Bronchial epithelial cell (primary cell): ENCODE measurements at places on chromosomes 4 and X.

DNA sequence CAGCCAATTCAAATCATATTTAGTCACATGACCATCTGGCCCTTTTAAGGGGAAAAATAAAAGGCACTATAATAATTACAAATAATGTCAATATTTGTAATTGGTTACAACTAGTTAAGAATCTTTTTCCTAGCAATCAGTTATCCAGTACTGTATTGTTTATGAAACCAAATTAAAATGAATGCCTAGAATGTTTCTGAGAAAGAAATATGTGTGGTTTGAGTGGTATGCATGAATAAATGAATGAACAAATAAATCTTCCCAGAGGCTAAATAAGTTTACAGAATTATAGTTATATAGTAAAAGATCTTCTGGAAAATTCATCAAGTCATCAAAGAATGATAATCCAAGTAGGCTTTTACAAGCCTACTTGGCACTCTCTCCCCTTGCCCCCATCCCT lies 55.8 kb upstream of the F8A3 start:
- DNase-seq = no peak

GRCh38 chr4:174627473-174627872 lies 105.2 kb upstream of the HPGD start:
- DNase-seq = peak; percentile 73

GRCh38 chr4:55932511-55932910 lies 16.2 kb upstream of the CEP135 start:
- no peak for DNase-seq

GRCh38 chr4:156998500-156999174 lies 27.0 kb upstream of the PDGFC start:
- DNase-seq = peak; percentile 52

DNA sequence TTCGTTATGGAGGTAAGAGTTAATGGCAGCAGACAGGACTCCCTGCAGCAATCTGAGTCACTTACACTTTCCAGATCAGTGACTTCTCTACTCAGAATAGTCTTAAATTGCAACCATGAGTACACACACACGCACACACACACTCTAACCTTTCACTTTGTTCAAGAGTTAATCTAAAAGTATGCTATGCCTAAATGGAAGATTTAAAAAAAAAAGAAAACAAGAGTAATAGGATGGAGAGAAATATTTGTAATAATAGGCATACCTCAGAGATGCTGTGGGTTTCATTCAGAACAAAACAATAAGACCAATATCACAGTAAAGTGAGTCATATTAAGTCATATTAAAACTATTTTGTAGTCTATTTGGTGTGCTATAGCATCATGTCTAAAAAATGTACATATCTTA lies 969.1 kb upstream of the PCDH10 start:
- peak; percentile 25 for DNase-seq

DNA sequence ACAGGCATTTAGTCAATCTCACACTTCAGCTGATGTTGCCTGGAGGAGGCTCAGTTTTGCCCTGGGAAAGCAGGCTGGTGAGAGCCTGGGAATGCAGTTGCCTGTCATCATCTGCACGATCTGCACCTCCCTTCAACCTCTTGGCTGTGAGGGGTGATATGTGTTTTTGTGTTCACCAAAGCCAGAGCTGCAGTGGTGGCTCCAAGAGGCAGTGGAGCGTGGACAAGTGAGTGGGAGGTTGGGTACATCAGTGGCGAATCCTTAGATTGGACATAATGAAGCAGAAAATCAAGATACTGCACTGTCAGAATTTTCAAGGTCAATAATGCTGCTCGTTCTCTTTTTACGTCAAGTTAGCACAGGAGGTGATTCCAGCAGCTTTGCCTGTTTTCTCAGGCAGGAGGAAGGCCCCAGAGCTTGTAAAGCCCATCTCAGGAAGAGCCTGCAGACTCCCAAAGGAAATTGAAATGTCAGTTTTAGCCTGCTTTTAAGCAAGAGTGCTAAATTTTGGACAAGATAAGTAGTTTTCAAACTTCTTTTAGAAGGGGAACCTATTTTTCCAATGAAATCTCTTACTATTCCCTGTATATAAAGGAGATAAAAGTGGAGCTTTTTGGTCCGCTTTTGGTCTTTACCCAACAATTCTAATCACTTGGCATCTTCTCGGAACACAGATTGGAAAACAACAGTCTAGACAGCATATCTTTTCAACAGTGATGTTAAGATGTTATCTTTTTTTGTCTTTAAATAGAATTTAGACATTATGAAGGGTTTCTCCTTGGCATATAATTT lies 92.8 kb downstream of the FRAS1 start:
- no peak for DNase-seq

DNA sequence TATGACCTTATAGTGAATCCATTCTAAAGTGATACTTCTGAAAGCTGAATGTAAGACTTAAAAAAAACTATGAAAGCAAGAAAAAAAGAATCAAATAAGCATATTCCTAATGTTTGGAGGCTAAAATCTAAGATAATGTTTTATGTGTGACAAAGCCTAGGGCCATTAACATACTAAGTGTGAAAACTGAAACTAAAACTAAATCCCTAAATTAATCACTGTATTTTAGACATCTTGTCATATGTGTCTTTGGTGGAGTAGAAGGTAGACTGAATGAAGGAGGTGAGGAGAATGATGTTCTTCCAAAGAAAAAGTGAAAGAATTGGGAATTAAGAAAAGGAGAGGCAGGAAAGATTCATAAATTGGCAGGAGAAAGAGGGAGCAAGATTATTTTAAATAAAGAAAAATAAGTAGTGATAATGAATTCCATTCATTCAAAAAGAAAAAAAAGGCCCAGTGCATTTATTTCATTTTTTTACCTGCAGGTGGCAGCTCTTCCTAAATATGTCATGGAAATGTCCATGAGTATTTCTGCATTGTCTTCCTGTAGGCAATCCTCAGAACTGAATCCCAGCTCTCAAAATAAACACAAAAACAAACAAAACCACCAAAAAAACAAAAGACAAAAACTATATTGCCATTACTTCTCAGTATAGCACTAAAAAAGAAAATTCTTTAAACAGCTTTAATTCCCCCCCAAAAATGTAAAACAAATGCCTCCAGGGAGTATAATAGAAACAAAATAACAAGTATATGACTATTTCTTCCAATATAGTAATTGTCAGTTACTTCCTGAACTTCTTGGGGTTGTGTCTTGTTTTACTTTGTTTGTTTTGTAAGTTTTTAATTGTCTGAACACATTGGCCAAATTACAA lies 17.0 kb upstream of the AP1AR start:
- peak; percentile 36 for DNase-seq

DNA sequence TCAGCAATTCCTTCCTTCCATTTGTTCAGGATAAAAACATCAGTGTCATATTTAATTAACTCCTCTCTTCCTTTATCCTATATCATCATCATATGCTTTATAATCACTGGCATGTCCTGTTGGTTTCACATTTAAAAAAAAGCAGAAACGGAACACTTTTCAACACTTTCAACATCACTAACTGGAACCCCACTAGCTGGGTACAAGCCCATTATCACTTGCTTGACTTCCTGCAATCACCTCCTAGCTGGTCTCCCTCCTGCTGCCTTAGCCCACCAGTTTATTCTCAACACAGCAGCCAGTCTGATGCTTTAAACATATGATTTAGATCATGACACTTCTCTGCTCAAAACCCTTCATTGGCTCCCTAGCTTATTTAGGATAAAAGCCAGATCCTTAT lies 116.4 kb upstream of the LSM6 start:
- no peak for DNase-seq

GRCh38 chr4:173513651-173514050 lies 16.4 kb downstream of the HAND2 start:
- DNase-seq = no peak
